Type B pancreatic cell (in vitro differentiated cells): ENCODE measurements at places on chromosomes 3 and 15.

DNA sequence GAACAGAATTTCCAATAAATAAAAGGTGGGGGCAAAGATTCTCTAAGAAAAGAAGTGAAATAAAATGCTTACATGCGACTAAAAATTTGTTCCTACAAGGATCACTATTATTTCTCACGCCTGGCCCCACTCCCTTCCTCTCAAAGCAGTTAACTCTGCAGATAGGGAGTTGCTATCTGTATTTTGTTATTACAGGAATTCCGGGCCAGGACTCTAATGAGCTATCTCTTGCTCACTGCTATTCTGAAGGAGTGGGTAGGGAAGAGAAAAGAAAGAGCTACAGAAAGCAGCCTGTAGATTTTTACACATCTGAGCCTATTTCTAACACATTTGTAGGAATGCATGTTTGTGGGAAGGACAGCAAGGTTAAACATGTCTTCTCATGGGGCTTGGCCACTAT is 140.4 kb downstream of the PCCB start:
- peaks cover 12% of the 10 kb centered on the region for H3K36me3 ChIP-seq
- no peak for DNase-seq
- no peak overlapping the region for H3K4me3 ChIP-seq
- H3K27ac ChIP-seq, result no peak overlapping the region

DNA sequence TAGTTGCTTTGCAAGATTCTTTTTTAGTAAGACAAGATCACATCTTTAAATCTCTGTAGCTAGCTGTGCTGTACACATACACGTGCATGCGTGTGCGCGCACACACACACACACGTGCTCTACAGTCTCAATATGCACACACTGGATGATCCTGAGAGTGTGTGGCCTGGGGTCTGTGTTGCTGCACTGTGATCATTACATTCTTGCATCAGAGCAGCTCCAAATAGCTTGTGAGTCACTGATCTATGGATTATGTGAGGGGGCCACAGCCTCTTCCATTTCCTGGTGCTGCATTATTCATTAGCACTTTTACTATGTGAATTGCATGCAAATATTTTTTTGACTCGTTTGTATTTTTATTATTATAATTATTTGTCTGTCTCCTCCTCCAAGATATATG is 34.6 kb downstream of the MCTP2 start:
- DNase-seq, result no peak
- H3K4me3 ChIP-seq, result no peak overlapping the region
- no peaks in the 10 kb centered on the region for H3K36me3 ChIP-seq
- H3K4me1 ChIP-seq, result no peaks in the 10 kb centered on the region
- no peak overlapping the region for H3K27ac ChIP-seq
- H3K27me3 ChIP-seq, result no peaks in the 10 kb centered on the region

GRCh38 chr3:12273045-12273695 is 15.7 kb upstream of the PPARG start:
- no peak overlapping the region for H3K4me3 ChIP-seq
- H3K27ac ChIP-seq, result no peak overlapping the region
- peaks cover 5% of the 10 kb centered on the region for H3K27me3 ChIP-seq

GRCh38 chr3:43043071-43043766 is 62.7 kb downstream of the POMGNT2 start:
- no peak for DNase-seq
- H3K4me1 ChIP-seq, result no peaks in the 10 kb centered on the region
- no peaks in the 10 kb centered on the region for H3K36me3 ChIP-seq
- no peak overlapping the region for H3K27ac ChIP-seq
- no peak overlapping the region for H3K4me3 ChIP-seq
- no peaks in the 10 kb centered on the region for H3K27me3 ChIP-seq
